ENCODE measurements at places on chromosomes 3 and 15. TPM values are rescaled to one million over a fixed set of nuclear protein-coding genes. Genes with fewer than 3 reads are reported as not detected.

SYNPR gene
- total RNA-seq = 45.7 TPM

PFKFB4 gene
- total RNA-seq = 33.2 TPM

ITGA11 gene
- total RNA-seq = 0.94 TPM

LRRC2 gene
- total RNA-seq = 5.9 TPM

SLC2A2 gene
- total RNA-seq = not detected

TMEM40 gene
- total RNA-seq = not detected

TRIM42 gene
- not detected for total RNA-seq

EID1 gene
- 146 TPM for total RNA-seq

HIGD2B gene
- total RNA-seq = not detected

SCAANT1 gene
- not detected for total RNA-seq

SLC35G2 gene
- total RNA-seq = 14.4 TPM

CGNL1 gene
- total RNA-seq = 5.3 TPM

GUCA1C gene
- total RNA-seq = not detected

GPR149 gene
- 1.9 TPM for total RNA-seq

GOLGA6D gene
- total RNA-seq = not detected

DNASE1L3 gene
- total RNA-seq = not detected

IGSF10 gene
- total RNA-seq = 1.9 TPM

STIMATE gene
- total RNA-seq = 16.3 TPM

CYP1A1 gene
- total RNA-seq = 0.31 TPM

COL6A5 gene
- total RNA-seq = not detected

LDHAL6B gene
- not detected for total RNA-seq

SMCO1 gene
- total RNA-seq = not detected

MCF2L2 gene
- 57.3 TPM for total RNA-seq

BCL2A1 gene
- not detected for total RNA-seq

SEC22C gene
- total RNA-seq = 72.3 TPM

SERPINI2 gene
- 2.2 TPM for total RNA-seq

FSIP1 gene
- 13.8 TPM for total RNA-seq

SETD2 gene
- total RNA-seq = 132 TPM

PPP1R14D gene
- total RNA-seq = not detected

CDHR4 gene
- total RNA-seq = not detected

FSD2 gene
- not detected for total RNA-seq

TMCO5A gene
- not detected for total RNA-seq

PKM gene
- 306 TPM for total RNA-seq

TMEM108 gene
- total RNA-seq = 54.1 TPM

OCA2 gene
- 12.2 TPM for total RNA-seq

LAMB2 gene
- total RNA-seq = 69.2 TPM

LZTFL1 gene
- total RNA-seq = 29.4 TPM

MASP1 gene
- 59.8 TPM for total RNA-seq

RARRES1 gene
- 2.5 TPM for total RNA-seq

MON1A gene
- 16.6 TPM for total RNA-seq

ELL3 gene
- total RNA-seq = 5.0 TPM

CCR8 gene
- total RNA-seq = not detected

BOC gene
- 33.8 TPM for total RNA-seq

HLTF gene
- 134 TPM for total RNA-seq

DNAH12 gene
- total RNA-seq = 1.6 TPM

CD96 gene
- total RNA-seq = not detected

Data from parietal lobe (tissue), 2 donors.